Heart left ventricle (tissue), 16 donors: ENCODE measurements at places on chromosomes 2 and 18. TPM values are rescaled to one million over a fixed set of nuclear protein-coding genes. Genes with fewer than 3 reads are reported as not detected.

- H3K4me3 ChIP-seq = no peak overlapping the region
- H3K27ac ChIP-seq = no peak overlapping the region
- peak; percentile 63 for DNase-seq
- no peaks in the 10 kb centered on the region for H3K36me3 ChIP-seq
- no peaks in the 10 kb centered on the region for H3K27me3 ChIP-seq
- peaks cover 18% of the 10 kb centered on the region for H3K4me1 ChIP-seq
These were observed 49.8 kb downstream of the PTPN4 start for GRCh38 chr2:119809339-119810048.

GRCh38 chr2:199018826-199019225 is 438.9 kb downstream of the SATB2 start:
- no peak overlapping the region for H3K4me3 ChIP-seq
- H3K27ac ChIP-seq = no peak overlapping the region
- H3K36me3 ChIP-seq = no peaks in the 10 kb centered on the region
- H3K27me3 ChIP-seq = no peaks in the 10 kb centered on the region
- DNase-seq = no peak

DNA sequence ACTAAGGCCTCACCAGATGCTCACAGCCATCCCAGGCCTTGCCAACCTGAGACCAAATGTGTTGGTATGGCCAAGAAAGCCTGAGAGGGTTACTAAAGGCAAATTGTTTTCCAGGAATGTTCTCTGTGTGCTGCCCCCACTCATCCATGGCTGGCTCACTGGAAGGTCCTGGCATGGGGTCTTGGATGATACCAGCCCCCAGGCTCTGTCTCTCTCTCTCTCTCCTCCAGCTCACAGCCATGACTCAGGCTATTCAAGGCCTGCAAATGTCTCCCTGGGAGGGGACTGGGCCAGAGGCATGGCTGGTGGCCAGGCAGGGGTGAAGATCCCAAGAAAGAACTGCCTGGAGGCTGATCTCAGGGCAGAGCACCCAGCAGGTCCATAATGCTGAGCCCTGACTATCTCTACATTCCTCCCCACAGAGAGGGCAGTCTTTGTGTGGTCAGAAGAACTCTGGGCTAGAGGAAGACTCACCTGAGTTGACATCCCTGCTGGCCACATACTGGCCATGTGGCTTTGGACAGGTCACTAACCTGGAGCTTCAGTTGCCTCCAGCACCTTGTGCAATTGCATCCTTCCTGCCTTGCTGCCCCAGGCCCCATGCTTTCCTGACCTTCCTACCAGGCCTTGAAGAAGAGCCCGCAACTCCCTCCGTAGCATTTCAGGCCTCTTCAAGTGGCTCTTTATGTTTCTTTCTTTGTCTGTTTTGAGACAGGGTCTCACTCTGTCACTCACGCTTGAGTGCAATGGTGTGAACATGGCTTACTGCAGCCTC is 150.4 kb downstream of the ZFP36L2 start:
- no peak overlapping the region for H3K4me3 ChIP-seq
- no peaks in the 10 kb centered on the region for H3K36me3 ChIP-seq
- H3K27me3 ChIP-seq = no peaks in the 10 kb centered on the region
- peak overlapping the region; percentile 69 for H3K27ac ChIP-seq
- DNase-seq = no peak

GRCh38 chr18:29892960-29893558 is 1149.5 kb downstream of the DSC3 start:
- no peaks in the 10 kb centered on the region for H3K36me3 ChIP-seq
- no peak overlapping the region for H3K4me3 ChIP-seq
- H3K27ac ChIP-seq = no peak overlapping the region
- H3K27me3 ChIP-seq = no peaks in the 10 kb centered on the region
- H3K4me1 ChIP-seq = no peaks in the 10 kb centered on the region

DNA sequence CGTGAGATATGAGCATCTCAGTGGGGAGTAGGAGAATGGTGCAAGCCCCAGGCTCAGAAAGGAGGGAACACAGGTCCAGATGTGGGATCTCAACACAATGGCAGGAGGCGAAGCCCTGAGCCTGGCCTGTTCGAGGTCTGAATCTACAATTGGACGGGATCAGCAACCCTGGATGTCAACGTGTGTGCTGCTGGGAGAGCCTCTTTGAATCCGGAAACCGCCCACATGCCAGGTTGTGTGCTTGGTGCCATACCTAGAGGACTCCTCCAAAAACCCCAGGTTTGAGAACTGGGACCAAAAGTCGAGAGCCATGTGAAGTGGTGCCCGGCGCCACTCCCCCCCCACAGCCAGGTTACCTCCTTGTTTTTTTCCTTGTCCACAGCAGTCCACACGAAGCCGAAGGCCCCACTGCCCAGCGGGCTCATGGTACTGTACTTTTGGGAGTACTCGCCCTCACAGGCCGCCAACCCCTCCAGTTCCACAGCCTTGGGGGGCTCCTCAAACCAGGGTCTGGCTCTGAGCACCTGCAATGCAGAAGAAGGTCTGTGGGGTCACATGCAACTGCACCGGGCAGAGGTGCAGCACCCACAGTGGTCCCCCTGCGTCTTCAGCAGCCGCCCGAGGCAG is 20.4 kb upstream of the MTERF4 start:
- H3K4me3 ChIP-seq = no peak overlapping the region
- DNase-seq = no peak
- H3K27me3 ChIP-seq = no peaks in the 10 kb centered on the region
- no peak overlapping the region for H3K27ac ChIP-seq
- H3K36me3 ChIP-seq = no peaks in the 10 kb centered on the region

The EIF2AK3 gene
- 2.7 TPM for polyA plus RNA-seq

DNA sequence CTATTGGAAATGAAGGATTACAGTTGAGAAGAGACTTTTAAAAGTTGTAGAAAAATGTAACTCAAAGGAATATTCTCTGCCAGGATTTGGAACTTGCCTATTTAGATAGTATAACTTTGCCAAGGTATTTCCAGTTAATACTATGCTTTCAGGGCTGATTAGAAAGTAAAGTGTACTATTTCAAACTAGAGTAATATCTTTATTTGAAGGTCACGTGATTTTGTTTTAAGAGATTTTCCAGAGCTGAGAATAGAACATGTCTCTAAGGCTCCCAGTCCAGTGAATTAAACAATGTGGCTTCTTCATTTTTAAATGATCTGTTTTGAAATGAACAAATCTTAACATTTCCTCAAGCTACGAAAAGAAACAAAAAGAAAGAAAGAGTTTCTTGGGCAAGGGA is 53.9 kb downstream of the CCDC148 start:
- H3K4me1 ChIP-seq = no peaks in the 10 kb centered on the region
- H3K27ac ChIP-seq = no peak overlapping the region
- H3K4me3 ChIP-seq = no peak overlapping the region

DNA sequence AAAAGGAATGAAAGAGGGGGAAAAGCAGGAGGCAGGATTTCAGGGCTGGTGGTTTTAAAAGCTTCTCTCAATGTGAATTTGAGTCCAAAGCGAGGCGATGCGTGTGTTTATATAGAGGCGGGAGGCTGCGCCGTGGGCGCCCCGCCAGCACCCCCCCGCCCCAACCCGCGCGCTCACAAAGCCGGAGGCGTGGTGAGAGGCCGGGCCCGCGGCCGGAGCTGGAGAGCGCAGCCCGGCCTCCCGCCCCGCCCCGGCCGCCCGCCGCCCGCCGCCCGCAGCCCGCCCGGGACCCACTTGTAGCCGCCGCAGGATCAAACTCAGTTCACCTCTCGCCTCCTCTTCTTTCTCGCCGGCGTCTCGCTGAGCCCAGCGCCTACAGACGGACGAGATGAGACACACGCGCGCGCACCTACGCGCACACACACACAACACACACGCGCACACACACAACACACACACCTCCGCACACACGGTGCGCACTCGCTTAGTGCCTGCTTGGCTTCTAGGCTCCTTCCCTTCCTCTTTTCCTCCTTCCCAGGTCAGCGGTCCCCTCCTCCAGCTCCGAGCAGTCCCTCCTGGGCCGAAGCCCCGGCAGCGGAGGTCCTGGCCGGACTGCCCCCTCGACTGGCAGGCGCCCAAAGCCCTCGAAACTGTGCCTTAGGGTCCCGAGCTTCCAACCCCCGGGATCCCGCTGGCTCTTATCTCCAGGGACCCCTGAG is 1.3 kb upstream of the CYP26B1 start:
- peaks cover 30% of the 10 kb centered on the region for H3K27me3 ChIP-seq
- H3K27ac ChIP-seq = no peak overlapping the region
- DNase-seq = no peak
- peak overlapping the region; percentile 29 for H3K4me3 ChIP-seq

DNA sequence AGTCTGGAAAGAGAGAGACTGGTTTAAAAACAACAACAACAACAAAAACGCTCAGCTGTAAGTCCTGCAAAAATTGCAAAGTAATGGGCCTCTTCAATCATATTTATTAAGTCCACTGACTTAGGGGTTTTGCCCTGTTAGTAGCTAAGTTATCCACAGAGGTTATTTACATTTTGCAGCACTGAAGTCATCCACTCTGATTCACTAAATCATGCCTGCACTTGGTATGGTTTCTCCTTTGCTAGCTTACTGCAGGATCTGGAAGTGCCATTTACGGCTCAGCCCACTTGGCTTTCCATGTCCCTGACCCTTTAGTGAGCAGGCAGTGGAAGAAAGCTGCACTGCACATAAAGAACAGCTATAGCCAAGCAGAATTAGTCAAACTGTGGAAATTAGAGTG is 484.4 kb downstream of the NRXN1 start:
- no peak for DNase-seq
- no peaks in the 10 kb centered on the region for H3K27me3 ChIP-seq
- no peak overlapping the region for H3K27ac ChIP-seq
- H3K4me3 ChIP-seq = no peak overlapping the region
- no peaks in the 10 kb centered on the region for H3K36me3 ChIP-seq

The PRKRA gene
- 49.7 TPM for polyA plus RNA-seq

DNA sequence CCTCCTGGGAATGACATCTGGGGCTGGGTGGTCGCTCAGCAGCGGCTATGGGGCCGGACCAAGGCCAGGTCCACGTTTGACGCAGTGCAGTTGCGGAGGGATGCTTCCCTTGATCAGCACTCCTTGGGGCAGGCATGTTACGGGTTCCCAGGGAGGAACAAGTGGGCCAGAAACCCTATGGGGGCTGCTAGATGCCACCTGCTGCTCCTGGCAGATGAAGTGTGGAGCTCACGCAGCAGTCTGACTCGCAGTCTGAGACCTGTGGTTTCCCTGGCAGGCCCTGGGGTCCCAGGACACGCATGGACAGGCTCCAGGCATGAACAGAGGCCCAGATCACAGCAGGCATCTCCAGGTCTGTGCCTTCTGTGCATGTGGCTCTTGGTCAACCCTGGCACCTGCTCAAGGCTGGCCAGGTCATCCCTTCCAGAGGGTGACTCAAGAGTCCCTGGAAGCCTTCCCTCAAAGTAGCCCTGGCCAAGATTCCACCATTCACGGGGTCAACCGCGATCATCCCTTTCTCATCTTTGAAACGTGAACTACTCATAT is 20.0 kb downstream of the KCNF1 start:
- no peak overlapping the region for H3K4me3 ChIP-seq
- DNase-seq = no peak
- H3K27me3 ChIP-seq = peaks cover 5% of the 10 kb centered on the region
- H3K4me1 ChIP-seq = no peaks in the 10 kb centered on the region
- H3K36me3 ChIP-seq = no peaks in the 10 kb centered on the region

The ASB18 gene
- 6.2 TPM for polyA plus RNA-seq

GRCh38 chr2:209471037-209471436 is 47.2 kb downstream of the MAP2 start:
- no peak for DNase-seq
- no peak overlapping the region for H3K4me3 ChIP-seq
- no peaks in the 10 kb centered on the region for H3K4me1 ChIP-seq
- H3K27me3 ChIP-seq = no peaks in the 10 kb centered on the region

GRCh38 chr2:191756761-191757160 is 78.8 kb downstream of the NABP1 start:
- no peak overlapping the region for H3K27ac ChIP-seq
- no peak for DNase-seq

GRCh38 chr2:6992794-6993228 is 75.6 kb downstream of the RNF144A start:
- no peak overlapping the region for H3K4me3 ChIP-seq
- no peaks in the 10 kb centered on the region for H3K27me3 ChIP-seq
- peak overlapping the region; percentile 49 for H3K27ac ChIP-seq
- no peak for DNase-seq
- no peaks in the 10 kb centered on the region for H3K36me3 ChIP-seq

- no peak overlapping the region for H3K4me3 ChIP-seq
- peaks cover 16% of the 10 kb centered on the region for H3K27me3 ChIP-seq
- H3K36me3 ChIP-seq = no peaks in the 10 kb centered on the region
- H3K27ac ChIP-seq = no peak overlapping the region
These were observed 1.3 kb downstream of the RTP5 start for GRCh38 chr2:241870611-241871537.

DNA sequence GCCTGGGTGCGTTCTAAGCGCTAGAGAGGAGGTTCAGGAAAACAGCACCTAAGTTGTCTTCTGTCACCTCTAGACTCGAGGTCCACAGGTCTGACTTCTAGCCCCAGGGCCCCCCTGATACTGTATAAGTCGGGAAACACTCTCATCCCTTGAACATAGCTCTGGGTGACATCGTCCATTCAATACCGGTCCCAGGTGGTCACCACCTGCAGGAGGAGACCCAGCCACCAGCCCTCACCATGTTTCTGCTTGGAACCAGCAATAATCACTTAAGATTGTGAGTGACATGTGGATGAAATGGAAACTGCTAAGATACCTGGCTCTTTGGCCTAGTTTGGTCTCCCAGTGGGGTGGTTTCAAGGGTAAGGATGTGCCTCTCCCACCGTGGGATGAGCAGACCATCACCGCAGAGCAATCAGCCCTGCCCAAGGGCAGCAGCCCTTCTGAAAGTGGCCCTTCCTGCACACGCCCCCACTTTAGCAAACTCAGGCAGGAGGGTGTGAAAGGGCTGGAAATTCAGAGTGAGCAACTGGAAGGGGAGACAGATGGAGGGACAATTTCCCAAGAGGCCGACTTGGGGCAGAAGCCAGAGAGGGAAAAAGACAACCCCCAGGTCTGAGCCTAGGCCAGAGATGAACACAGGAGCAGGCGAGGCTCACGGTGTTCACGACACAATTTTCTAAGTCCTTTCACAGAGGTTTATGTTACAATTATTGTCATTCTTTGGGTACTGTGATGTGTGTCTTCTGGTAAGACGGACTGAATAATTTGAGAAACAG is 95.2 kb downstream of the ZNF516 start:
- H3K27me3 ChIP-seq = no peaks in the 10 kb centered on the region
- no peak overlapping the region for H3K4me3 ChIP-seq
- no peak for DNase-seq
- H3K36me3 ChIP-seq = no peaks in the 10 kb centered on the region
- no peak overlapping the region for H3K27ac ChIP-seq
- no peaks in the 10 kb centered on the region for H3K4me1 ChIP-seq

The TUBA4B gene
- not detected for polyA plus RNA-seq

- H3K27me3 ChIP-seq = no peaks in the 10 kb centered on the region
- H3K27ac ChIP-seq = no peak overlapping the region
- peaks cover 25% of the 10 kb centered on the region for H3K36me3 ChIP-seq
- no peak for DNase-seq
These were observed 65.1 kb downstream of the MRPS9 start for GRCh38 chr2:105102963-105103421.

- H3K27me3 ChIP-seq = no peaks in the 10 kb centered on the region
- H3K27ac ChIP-seq = no peak overlapping the region
- H3K4me1 ChIP-seq = no peaks in the 10 kb centered on the region
- no peak overlapping the region for H3K4me3 ChIP-seq
- DNase-seq = no peak
- no peaks in the 10 kb centered on the region for H3K36me3 ChIP-seq
These were observed 52.2 kb upstream of the ERMN start for GRCh38 chr2:157377861-157378260.

- H3K36me3 ChIP-seq = no peaks in the 10 kb centered on the region
- no peak for DNase-seq
- H3K4me3 ChIP-seq = no peak overlapping the region
- no peak overlapping the region for H3K27ac ChIP-seq
These were observed 207.8 kb upstream of the LRATD1 start for GRCh38 chr2:14424478-14425390.
